Kidney tubule cell (primary cell): ENCODE measurements at places on chromosomes 7 and 10.
A peak's percentile ranks its signal among the peaks of the same experiment; 100 is the strongest.

GRCh38 chr7:51009716-51010496 is 227.2 kb upstream of the GRB10 start:
- peak; percentile 96 for DNase-seq

- no peak for DNase-seq
These were observed 32.5 kb upstream of the KNDC1 start for GRCh38 chr10:133127291-133128125.

GRCh38 chr10:72563327-72563932 is 62.4 kb downstream of the MICU1 start:
- peak; percentile 24 for DNase-seq

GRCh38 chr10:98664329-98665042 is 217.8 kb upstream of the HPS1 start:
- DNase-seq: peak; percentile 54

- DNase-seq: peak; percentile 76
These were observed 235.0 kb upstream of the PLPP4 start for GRCh38 chr10:120221873-120222485.

DNA sequence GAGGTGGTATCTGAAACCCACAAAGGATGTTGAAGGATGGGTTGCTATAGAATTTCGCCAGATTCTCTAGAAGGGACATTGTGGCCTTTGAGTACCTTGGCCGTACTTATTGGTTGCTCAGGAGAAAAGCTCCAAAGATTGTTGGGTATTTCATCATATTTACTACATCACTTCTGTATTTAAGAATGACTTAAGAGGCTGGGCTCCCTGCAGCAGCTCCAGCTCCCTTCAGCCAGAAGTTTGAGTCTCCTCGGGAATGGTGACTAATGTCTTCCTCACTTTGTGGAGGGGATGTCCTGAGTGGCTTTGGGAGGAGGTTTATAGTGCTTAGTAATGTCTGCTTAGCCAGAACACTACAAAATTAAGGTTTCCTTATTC is 18.1 kb downstream of the MINDY4 start:
- peak; percentile 85 for DNase-seq

- no peak for DNase-seq
These were observed 25.9 kb upstream of the ZMIZ1 start for GRCh38 chr10:79042639-79043411.

- DNase-seq: no peak
These were observed 148.8 kb upstream of the NPY start for GRCh38 chr7:24135003-24135817.

GRCh38 chr7:150435047-150435389 is 15.4 kb upstream of the GIMAP8 start:
- DNase-seq: no peak

GRCh38 chr7:27703181-27703580 is 36.8 kb upstream of the TAX1BP1 start:
- no peak for DNase-seq

DNA sequence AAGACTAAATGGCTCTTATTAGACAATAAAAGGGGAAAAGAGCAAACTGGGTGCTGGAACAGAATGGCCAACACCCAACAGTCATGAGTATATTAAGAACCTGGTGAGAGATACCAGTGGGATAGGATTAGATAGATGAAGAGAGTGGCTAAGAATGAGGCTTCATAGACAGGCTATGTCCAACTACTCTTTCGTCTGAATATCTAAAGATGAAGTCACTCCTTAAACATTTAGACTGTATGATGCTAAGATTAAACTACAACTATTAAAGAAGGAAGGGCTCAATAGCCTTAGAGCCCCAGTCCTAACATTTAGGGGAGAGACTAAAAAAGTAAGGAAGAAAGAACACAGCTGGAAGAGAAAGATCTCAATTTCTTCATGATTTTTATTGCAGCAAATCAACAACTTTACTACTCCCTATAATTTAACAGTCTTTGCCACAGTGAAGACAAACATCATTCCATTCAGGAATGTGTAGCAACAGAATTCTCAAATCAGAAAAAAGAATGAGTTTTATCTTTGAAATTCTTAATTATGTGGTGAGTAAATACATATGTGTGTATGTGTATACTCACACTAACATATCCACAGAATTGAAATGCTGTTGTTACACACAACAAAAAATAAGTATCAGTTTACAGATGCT is 45.6 kb downstream of the CACNA2D1 start:
- no peak for DNase-seq

- DNase-seq: no peak
These were observed 172.6 kb downstream of the SKIDA1 start for GRCh38 chr10:21352886-21353285.

GRCh38 chr10:52308251-52309031 is 5.6 kb upstream of the DKK1 start:
- DNase-seq: peak; percentile 68

DNA sequence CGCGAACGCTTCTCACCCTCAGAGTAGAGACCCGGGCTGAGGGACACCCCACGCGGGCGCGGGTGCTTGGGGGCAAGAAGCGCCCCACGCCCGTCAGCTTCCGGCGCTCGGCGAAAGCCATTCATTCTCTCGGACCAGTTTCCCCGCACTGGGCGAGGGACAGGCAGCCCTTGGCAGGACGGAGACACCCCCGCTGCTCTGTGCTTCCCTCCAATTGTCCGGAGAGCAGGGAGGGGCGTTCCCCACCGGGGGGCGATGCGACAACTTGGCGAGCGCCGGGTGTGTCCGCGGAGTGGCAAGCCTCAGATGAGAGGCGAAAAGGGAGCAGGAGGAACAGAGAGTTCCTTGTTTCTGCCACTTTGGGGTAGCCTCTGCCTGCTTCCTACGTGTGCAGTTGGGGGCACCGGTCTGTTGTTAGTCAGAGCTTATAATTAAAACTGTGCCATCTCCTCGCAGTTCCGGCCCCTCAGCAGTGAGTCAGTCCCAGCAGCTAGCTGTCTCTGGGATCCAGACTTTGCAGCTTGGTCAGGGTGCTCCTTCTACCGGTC is 1.7 kb downstream of the GPR158 start:
- no peak for DNase-seq

DNA sequence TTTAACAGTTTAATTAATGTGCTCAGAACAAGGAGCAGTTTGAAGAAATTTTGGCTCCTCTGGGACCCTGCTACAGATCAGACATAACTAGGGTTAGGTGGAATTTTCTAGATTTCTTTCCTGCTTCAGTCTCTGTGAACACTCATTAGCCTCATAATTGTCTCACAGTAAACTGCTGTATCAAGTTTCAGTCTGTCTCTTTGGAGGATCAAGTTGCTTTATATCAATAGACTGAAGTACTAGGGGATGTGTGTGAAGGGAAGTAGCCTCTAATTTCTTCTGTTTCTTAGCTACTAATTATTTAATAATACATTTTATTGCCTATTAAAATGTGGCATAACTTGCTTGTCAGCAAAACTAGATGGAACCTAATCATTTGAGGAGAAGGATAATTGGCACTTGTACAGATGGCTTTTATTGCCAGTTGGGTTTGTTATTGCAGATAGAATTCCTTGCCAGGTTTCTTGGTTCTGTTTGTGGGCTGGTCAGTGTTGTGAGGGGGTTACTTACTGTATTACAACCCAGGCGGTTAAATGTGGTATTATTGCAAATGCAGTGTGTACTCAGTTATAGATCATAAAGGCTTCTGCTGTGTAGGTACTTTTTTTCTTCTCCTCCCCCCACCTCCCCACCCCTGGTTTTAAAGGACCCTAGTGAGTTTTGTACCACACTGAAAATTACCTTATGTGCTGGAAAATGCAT is 758.0 kb downstream of the AUTS2 start:
- DNase-seq: no peak

- peak; percentile 67 for DNase-seq
These were observed 3.3 kb downstream of the ZMIZ1 start for GRCh38 chr10:79072041-79072441.

GRCh38 chr10:115956225-115957011 is 316.6 kb downstream of the GFRA1 start:
- peak; percentile 76 for DNase-seq

DNA sequence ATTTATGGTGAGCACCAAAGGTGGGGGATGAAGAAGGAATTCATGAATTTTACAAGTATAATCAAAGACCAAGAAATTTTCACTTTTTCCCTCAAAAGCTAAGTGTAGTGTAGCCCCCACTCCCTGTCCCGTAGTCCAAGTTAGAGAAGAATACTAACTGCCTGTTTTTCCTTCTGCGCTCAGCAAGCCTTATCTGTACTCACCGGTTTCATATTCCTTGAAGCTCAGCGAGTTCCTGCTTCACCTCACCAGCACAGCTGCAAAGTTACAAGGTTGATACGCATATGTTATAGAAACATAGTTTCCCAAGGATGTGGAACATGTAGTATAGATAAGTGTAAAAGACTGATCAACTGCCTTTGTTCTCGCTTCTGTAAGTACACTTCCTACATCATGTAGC is 16.0 kb upstream of the ZNF33B start:
- no peak for DNase-seq

GRCh38 chr7:93737953-93738352 is 152.6 kb downstream of the TFPI2 start:
- no peak for DNase-seq

- DNase-seq: peak; percentile 44
These were observed 72.2 kb downstream of the MTURN start for GRCh38 chr7:30206942-30207341.

DNA sequence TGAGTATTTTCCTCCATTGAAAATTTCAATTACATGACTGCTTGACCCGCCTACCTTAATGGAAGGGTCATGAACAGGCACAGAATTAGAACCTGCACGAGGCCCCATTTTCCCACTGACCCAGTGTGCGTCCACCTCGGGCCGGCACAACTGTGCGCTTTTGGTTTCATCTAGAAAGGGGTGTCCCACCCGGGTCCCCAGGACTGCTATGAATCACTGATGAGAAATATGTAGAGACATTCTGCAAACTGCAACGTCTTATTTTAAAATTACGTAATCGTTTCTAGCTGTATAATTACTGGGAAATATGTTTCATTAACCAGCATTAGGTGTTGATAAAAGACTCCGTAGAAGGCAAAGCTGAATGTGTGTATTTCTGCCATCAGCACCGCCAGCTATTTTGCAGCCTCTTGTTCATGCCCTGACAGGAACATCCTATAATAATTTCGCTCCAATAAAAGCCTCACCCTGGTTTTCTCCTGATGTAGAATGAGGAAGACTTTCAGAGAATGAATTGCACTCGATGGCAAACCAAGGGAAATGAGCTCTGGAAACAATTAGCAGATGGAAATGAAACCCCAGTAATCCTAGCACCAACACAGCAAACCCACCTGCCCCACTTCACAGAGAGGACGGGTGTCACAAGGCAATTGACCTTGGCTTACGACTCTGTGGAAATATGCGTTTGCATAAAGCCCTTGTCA is 562.1 kb downstream of the DNAJB6 start:
- no peak for DNase-seq

- no peak for DNase-seq
These were observed 71.7 kb upstream of the GTF2I start for GRCh38 chr7:74585844-74586243.

GRCh38 chr7:111730476-111731300 is 168.4 kb upstream of the IMMP2L start:
- peak; percentile 46 for DNase-seq
